ENCODE measurements at places on chromosomes 5 and 9.

- no peak for DNase-seq
Observed at GRCh38 chr5:2187156-2187555, 304.4 kb upstream of the IRX4 start.

- DNase-seq = no peak
Observed at GRCh38 chr5:79840084-79840990, 150.7 kb downstream of the CMYA5 start.

DNA sequence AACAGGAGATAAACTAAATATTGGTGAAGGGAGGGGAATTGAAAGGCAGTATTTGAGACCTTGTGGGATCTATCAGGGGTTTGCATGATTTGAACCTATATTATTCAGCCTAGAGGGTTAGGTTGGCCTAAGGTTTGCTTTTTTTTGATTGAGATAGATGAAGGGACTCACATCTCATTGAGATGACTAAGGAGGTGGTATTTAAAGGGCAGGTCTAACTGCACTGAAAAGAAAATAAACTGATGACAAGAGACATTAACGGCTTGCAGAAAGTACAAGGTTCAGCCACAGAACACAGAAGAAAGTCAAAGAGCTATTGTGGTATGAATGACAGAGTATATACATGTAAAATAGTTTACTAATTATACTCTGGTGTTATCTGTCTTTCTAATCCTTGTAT lies 412.7 kb downstream of the CDH10 start:
- DNase-seq = no peak

DNA sequence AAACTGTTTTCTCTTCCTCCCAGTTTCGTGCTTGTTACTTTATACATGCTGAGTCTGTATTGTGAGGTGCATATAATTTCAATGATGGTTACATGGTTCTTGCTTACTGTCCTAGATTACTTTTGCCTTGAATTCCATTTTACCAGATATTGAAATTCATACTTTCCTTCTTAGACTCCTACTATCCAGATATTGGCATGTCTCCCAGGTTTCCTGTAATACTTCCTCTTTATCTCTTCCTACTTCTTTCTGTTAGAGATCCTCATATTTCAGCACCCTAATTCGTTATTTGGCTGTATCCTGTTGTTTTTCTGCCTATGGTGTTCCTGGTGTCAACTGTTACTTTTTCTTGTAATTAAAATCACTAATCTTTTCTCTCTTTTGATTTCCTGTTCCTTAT lies 522.1 kb downstream of the CCDC171 start:
- DNase-seq = no peak

DNA sequence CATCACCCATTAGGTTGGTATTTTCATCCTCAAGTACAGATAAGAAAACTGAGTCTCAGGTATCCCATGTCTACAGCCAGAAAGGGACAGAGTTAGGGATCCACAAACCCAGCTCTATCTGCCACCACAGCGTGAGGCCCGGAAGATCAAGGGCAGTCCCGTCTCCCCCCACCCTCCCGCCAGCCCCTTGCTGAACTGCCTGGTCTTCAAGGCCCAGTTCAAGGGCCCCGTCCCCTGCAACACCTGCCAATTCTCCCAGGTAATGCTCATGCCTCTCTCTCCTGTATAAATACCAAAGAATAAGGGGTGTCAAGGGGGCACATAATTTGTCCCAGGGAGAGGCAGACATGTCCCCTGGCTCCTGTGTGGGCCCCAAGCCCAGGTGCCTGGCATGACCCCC lies 50.7 kb downstream of the AK8 start:
- DNase-seq = no peak

DNA sequence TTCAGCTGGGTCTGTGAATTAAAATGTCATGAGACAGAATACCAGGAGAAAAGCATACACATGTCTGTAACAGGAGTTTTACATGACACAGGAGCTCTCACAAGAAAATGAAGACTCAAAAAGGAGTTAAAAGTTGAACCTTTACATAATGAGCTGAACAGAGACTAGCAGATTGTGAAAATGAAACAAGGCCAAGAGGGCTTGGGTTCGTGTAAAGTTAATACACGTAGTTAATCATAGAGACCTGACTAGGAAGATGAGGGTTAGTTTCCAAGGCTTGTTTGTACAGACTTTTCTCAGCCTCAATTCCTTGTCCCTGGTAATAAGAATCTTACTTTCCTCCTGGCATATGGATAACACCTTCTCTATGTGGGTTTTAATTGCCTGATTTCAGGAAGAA lies 1294.0 kb downstream of the MAT2B start:
- DNase-seq = no peak

DNA sequence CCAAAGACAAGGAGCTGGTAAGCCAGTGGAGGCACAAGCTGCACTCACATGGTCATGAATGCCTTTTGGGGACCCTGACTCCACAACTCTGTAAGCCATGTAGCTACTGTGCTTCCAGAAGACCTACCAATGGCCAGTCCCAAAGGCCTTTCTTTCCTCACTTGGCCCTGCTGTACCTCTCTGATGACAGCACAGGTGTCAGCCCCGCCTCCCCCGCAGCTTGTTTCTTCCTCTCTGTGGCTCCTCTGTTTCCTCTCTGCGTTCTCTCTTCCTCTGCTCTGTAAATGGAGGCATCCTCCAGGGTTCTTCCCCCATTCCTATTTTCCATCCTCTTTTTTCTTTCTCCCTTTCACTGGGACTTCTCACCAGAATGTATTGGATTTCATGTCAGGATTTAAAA lies 26.7 kb downstream of the SH3TC2 start:
- DNase-seq = no peak

Measured in epithelial cell of prostate (primary cell).